Activated naive CD8-positive, alpha-beta T cell treated with anti-CD3 and anti-CD28 coated beads, Interleukin-2, amount 10 ng/mL, durations not matched to agents 7 days and 5 days (primary cell): ENCODE measurements at places on chromosomes 7 and 10. TPM values are rescaled to one million over a fixed set of nuclear protein-coding genes. Genes with fewer than 3 reads are reported as not detected.

- DNase-seq: no peak
These were observed 47.2 kb upstream of the PLPP4 start for GRCh38 chr10:120409816-120410215.

GRCh38 chr10:77869626-77870420, 56.7 kb downstream of the DLG5 start:
- DNase-seq: no peak

SPAM1 gene
- not detected for total RNA-seq

CALHM3 gene
- 0.67 TPM for total RNA-seq

MYO3A gene
- total RNA-seq: not detected

ASZ1 gene
- total RNA-seq: not detected

ALOX5 gene
- total RNA-seq: 14.2 TPM
